ENCODE measurements at places on chromosomes 12 and 14.

GRCh38 chr14:68787092-68787992, 5.5 kb downstream of the ZFP36L1 start:
- DNase-seq, result no peak

DNA sequence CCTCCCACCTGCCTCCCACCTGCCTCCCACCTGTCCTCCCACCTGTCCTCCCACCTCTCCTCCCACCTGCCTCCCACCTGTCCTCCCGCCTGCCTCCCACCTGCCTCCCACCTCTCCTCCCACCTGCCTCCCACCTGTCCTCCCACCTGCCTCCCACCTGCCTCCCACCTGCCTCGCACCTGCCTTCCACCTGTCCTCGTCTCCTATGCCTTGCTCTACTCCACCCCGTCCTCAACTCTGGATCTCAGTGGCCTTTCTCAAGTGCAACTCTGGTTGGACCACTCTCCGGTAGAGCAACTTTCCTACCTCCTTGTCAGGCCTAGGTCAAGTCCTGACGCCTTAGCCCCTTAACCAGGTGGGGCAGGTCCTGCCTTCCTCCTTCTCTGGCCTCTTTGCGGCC, 29.3 kb upstream of the PEX5 start:
- DNase-seq, result no peak

GRCh38 chr12:50112456-50113218, 601 bp downstream of the COX14 start:
- no peak for DNase-seq

- DNase-seq, result no peak
These were observed 33.4 kb upstream of the ALG10 start for GRCh38 chr12:33988913-33989312.

DNA sequence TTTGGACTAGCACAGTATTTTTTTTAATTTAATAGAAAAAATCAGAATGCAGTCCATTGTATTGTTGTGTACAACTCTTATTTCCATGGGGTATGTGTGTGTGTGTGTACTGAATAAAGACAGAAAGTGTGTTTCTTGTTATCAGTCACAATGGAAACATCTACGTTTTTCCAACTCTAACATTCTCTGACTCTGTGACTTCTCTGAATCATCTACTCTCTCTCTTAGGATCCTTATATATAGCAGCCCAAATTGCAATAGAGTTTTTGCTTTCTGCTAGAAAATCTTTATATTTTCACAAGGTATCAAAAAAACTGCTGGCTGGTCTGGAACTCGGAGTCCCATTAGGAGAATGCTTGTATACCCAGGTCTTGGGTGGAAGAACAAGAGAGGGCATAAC, 138.9 kb upstream of the ARID2 start:
- no peak for DNase-seq

DNA sequence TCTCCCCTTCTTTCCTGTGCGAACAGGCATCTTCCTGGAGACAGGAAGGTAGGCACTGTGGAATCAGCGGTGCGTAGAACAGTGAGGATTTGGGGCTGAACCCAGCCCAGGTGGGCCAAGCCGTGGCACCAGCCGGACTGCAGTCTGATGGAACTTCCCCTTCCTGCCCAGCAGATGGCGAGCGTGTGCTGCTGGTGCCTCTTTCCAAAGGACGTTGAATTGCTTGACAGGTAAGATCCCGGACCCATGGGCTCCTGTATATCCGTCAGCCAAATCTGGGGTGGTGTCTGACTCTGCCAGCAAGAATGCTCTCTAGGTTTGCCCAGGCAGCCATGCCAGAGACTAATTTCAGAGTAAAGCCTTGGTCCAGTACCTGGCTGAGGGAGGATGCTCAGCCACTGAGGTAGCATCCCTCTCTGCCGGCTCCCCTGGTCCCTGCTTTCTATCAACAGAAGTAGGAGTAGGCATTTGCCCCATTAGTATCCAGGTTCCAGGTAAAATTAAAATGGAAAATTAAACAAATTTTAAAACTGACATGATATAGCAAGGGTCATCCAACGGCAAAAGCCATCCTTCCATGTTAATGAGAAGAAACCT, 21.1 kb upstream of the KCNA5 start:
- no peak for DNase-seq

DNA sequence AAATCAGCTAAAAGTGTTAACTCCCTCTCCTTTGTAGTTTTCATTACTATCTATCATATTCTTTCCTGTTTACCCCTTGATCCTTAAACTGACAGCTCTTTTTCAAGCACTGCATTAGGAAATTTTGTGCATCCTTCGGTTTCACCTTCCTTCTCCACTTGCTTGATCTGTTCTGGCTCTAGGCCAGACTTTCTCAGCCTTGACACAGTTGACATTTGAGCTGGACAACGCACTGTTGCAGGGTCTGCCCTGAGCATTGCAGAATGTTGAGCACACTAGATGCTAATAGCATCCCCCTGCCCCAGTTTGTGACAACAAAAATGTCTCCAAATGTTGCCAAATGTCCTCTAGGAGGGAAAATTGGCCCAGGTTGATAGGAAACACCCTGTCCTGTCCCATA, 75.4 kb upstream of the KCNJ8 start:
- DNase-seq, result no peak

DNA sequence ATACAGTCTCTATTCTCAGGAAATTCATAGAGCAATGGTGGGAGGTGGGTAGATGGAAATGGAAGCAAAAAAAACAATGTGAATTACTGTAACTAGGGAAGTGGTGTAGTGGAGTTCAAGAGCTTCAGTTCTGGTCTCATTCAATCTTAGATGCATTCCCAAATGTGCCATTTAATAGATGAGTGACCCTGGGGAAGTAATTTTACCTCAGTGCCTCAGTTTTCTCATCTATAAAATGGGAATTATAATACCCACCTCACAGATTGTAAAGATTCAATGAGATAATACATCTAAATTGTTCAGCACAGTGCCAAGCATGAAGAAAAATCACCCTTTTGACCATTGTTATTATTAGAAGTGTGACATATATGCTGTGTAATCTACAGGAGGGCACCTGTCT, 173.1 kb downstream of the SLC38A4 start:
- DNase-seq, result no peak
